RPMI7951 (cell line): ENCODE measurements at places on chromosomes 6 and 20. TPM values are rescaled to one million over a fixed set of nuclear protein-coding genes. Genes with fewer than 3 reads are reported as not detected.

GRCh38 chr20:35077341-35077740 lies 15.3 kb downstream of the TRPC4AP start:
- no peak for DNase-seq

DNA sequence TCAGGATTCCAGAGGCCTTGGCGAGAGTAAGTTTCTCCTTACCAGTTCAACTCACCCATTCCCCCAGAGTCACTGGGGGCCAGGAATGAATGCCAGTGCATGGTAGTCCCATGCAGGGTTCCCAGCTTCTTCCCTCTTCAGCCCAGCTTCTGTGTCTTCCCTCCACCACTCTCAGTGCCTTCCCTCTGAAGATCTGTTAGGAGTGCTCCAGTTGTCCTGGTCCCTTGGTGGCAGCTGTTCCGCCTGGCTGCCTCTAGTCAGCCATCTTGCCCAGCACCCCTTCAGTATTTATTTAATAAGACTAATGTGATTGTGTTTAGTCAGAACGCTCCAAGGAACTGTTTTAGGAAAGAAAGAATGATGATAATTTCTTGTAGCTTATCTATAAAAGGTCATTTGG lies 23.1 kb downstream of the FIG4 start:
- DNase-seq = no peak

Gene NKAPL
- total RNA-seq = not detected in 2 replicates

GRCh38 chr6:155262655-155263054 lies 1.2 kb upstream of the CLDN20 start:
- no peak for DNase-seq

GRCh38 chr6:170122651-170123050 lies 168.2 kb downstream of the DLL1 start:
- DNase-seq = peak; percentile 26

Gene TMEM217
- 0.78 and 0.84 TPM in 2 replicates for total RNA-seq

DNA sequence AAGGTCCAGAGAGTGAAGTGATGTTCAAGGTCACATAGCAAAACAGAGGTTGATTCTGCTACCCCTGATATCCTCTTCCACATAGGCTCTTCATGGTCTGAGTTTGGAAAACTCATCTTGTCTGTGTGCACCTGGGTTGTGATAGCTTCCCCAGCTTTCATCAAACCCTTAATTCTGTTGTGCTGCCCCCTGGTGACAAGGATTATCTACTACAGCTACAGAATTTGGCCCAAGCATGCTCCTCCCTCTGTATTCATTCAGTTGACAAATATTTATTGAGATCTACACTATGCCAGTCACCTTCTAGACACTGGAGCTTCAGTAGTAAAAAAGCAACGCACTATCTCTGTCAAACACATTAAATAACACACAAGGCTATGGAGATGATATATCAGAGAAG lies 50.4 kb downstream of the SMPDL3A start:
- peak; percentile 42 for DNase-seq

DNA sequence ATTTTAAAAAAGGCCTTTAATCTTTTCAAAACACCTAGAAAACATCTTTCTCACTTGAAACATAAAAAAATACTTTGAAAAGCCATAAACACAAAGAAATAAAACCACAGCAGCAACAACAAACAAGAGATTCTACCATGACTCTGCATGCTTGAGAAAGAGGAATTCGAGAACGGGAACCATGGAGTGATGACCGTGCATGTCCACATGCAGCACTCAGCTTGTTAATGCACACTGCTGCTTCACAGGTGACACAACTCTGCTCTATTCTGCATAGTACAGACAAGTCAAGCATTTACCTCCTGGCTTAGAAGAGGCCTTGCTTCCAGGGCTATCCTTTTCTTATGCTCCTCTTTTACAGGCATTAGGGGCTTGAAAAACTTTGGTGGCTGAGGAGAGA lies 64.9 kb upstream of the NUP153 start:
- no peak for DNase-seq

GRCh38 chr6:99350573-99350972 lies 1.1 kb upstream of the FAXC start:
- DNase-seq = no peak

DNA sequence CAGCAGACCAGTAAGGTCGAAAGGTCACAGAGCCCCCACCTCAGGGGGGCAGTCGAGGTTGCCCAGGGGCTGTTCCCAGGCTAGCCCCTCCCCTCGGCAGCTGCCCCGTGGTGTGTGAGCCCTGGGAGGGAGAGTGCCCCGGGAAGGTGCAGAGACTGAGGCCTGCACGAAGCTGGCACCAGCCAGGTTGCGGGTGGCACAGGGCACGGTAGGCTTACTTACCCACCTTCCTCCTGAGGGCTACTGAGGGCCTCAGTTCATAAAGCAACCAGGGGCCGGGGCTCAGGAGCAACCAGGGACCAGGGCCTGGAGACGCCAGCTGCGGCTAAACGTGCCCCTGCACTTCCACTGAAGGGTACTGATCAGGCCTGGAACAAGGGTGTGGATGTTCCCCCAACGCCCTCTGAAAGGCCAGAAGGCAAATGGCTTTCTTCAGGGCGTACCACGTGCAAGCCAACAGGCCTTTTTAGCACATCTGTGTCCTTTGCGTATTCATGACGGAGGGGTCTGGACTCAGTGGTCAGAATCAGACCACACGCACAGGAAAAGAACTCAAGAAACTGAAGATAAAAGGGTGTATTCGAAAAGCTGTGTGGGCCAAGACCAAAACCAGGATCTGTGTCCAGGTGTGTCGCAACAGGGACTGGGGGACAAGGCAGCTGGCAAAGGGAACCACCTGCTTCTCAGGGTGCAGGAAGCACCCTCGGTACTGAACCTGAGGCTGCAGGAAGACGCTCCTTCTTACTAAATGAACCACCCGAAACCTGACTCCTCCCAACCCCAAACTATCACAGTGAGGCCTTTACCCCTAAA lies 24.5 kb upstream of the TCFL5 start:
- DNase-seq = no peak

DNA sequence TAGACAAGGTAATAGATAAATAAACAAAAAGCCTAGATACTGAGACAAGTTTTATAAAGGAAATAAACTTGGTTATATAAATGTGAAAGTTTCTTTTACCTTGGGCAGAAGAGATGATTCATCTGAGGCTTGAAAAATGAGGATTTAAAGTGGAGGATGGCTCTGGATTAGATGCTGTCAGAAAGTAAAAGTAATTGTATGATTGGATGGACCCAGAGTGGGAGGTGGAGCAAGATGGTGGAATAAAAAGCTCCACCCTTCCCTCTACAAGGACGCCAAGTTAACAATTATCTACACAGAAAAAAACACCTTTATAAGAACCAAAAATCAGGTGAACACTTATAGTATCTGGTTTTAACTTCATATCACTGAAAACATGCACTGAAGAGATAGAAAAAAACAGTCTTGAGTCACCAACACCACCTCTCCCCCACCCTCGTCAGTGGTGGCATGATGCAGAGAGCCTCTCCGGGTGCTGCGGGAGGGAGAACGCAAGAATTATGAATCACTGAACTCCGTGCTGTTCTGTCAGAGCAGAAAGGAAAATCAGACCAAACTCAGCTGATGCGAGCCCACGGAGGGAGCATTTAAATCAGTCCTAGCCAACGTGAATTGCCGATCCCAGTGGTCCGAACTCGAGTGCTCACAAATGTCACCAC lies 84.7 kb upstream of the GJE1 start:
- peak; percentile 56 for DNase-seq

DNA sequence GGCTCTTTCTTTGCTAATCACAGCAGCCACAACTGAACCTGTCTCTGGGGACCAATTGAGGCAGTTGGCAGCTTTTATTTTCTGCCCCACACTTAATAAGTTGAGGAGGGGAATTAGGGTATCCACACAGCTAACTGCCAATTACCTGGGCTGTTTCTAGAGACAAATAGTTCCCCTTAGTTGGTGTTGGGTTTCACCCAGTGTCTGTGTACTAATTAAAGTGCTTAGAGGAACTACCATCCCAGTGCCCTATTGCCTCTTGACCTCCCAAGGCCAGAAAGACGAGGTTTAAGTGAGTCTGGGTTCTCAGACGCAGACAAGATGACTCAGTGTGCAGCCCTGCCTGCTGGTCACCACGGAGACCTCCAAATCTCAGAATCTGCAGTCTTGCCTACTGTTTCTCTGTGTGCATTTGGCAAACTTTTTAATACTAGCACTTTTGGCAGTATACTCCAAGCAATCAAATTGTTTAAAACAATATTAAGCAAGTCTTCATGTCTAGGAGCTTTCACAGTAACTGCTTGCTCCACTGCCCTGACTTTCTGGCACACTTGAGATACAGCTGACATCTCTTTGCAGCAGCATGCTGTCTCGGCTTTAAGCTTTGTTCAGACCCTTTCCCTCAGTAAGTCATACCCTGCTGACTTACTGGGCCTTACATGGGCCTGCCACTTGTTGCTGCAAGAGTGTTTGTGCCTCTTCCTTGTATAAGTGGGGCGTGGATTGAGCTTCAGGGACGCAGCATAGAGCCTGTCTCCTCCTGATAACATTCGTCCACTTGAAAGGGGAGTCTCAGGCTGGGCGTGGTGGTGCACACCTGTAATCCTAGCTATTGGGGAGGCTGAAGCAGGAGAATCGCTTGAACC lies 31.9 kb downstream of the STK35 start:
- DNase-seq = peak; percentile 76

GRCh38 chr6:135851442-135852271 lies at the start of gene PDE7B:
PDE7B (plus strand) TSS chr6:135851701.
- peak; percentile 98 for DNase-seq

DNA sequence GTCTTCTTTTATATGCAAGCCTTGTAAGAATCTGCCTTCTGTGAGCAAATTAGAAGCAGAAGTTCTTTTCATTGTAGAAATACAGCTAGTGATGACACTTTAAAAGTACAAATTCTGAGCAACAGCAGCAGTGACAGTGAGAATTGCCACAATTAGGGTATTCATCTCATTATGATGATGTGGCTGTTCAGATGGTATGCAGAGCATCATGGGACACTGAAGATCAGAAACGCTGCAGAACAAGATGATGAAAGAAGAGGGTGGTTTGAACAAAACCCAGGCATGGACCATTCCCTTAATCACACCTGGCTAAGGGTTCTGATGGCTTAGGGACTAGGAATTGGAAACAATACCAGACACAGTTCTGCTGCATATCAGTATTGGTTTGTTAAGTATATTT lies 312.7 kb upstream of the TBX18 start:
- DNase-seq = no peak

GRCh38 chr6:85418059-85418458 lies 31.8 kb upstream of the NT5E start:
- peak; percentile 85 for DNase-seq

- no peak for DNase-seq
Measured at GRCh38 chr20:31890646-31891045, 20.2 kb downstream of the TTLL9 start.

GRCh38 chr6:35626401-35626800 lies 62.3 kb downstream of the FKBP5 start:
- no peak for DNase-seq

Gene SLC26A8
- not detected in 2 replicates for total RNA-seq

GRCh38 chr6:1381481-1382330 lies 7.7 kb upstream of the FOXF2 start:
- peak; percentile 24 for DNase-seq

DNA sequence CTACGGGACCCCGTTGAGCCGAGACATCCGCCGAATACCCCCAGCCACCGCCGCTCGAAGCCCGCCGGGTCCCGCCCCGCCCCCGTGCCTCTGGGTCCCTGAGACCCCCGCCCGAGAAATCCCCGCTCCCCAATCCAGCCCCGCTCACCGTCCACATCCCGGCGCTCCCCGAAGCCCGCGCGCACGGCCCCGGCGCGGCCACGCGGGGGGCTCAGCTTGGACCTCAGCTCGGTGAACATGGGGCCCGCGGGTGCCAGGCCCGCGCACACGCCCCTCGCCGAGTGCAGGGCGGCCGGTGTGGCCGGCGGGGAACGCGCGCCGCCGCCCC lies 249 bp downstream of the SAMD10 start:
- DNase-seq = no peak

- no peak for DNase-seq
Measured at GRCh38 chr20:59789686-59790085, 143.8 kb downstream of the SYCP2 start.

Gene CAGE1
- not detected in 2 replicates for total RNA-seq

Gene ID4
- 0.10 and 0.24 TPM in 2 replicates for total RNA-seq

- DNase-seq = no peak
Measured at GRCh38 chr6:113039005-113039404, 691.9 kb downstream of the RFPL4B start.

- no peak for DNase-seq
Measured at GRCh38 chr6:30361661-30362060, 16.7 kb downstream of the RPP21 start.

GRCh38 chr6:150177952-150178520 lies 35.2 kb downstream of the PPP1R14C start:
- peak; percentile 8 for DNase-seq

Gene IMPG1
- not detected in 2 replicates for total RNA-seq

Gene CLVS2
- not detected in 2 replicates for total RNA-seq
